ENCODE measurements at places on chromosomes 7 and 10.

DNA sequence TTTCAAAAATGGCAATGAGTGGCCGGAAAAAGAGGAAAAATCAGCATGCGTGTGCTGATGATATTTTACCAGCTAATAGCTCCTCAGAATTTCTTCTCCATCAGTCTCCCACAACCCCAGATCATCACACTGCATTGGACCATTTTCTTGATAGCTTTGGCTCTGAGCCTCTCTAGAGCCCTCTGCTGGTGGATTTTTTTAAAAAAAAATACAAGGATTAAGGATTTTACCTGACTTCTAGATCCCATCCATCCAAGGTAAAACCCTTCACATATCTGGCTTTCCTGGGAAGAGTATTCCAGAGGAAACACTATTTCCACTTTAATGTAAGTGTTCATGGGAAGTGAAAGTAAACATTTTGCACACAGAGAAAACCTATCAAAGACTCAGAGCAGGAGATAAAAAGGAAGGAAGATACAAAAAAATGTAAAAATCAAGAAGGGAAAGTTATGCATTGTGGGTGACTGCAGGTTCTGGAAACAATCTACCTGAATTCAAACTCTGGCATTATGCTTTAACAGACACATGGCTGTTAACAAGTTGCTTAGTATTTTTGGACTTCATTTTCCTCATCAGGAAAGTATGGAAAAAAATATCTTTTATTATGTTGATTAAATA lies 380.9 kb downstream of the LRRTM3 start:
- no peaks in the 10 kb centered on the region for H3K36me3 ChIP-seq
- H3K27me3 ChIP-seq, result no peaks in the 10 kb centered on the region
- H3K4me3 ChIP-seq, result no peak overlapping the region
- no peaks in the 10 kb centered on the region for H3K4me1 ChIP-seq

- peaks cover 6% of the 10 kb centered on the region for H3K27me3 ChIP-seq
- H3K4me1 ChIP-seq, result no peaks in the 10 kb centered on the region
- H3K4me3 ChIP-seq, result no peak overlapping the region
Measured at GRCh38 chr10:71045204-71045809, 156.9 kb upstream of the PCBD1 start.

DNA sequence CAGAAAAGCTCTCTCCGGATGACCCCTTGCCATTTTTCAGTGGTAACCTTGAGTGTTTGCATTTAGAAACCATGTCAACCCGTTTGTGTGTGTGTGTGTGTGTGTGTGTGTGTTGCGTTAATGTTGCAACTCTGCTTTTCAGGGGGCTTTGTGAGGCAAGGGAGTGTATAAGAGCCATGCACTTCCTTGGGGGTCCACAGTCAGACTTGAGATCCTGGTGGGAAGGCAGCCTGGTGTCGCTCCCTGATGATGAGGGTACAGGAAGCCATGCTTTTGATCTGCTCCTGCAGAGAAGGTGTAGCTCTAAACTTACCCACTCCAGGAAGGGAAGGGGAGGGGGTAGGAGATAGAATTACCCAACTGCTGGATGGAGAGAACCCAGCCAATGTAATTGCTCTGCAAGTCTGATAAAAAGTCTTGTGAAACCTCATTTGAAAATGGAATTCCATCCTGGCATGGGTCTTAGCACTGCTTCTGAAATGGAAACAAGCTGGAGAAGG lies 10.7 kb downstream of the GRK5 start:
- H3K4me3 ChIP-seq, result no peak overlapping the region
- DNase-seq, result no peak
- H3K36me3 ChIP-seq, result no peaks in the 10 kb centered on the region

DNA sequence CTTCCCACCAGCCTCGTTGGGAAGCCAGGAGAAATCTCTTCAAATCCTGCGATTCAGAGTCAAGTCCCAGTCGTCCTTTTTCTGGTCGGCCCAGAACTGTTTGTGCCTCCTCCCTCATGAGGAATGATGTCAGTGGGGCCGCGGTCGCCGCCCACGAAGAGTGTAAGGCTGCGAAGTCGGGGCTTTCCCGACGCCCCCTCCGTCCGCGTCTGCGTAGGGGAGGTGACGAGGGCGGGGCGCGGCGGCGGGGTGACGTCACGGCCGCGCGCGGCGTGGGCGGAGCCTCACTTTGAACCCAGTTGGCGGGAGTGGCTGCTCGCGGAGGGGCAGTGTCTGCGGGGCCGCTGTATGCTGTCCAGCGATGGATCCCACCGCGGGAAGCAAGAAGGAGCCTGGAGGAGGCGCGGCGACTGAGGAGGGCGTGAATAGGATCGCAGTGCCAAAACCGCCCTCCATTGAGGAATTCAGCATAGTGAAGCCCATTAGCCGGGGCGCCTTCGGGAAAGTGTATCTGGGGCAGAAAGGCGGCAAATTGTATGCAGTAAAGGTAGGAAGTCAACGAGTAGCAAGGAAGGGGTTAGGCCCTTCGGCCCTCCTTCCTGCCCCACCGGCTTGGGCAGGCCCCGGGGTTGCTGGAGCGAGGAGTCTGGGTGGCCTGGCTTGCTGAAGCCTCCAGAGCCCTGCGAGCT lies at the start of gene MASTL:
Gene MASTL (plus strand): TSS at position 287 of the 689 bp plus-strand sequence. CDS start 75 bp downstream, at position 362.
- H3K4me1 ChIP-seq, result peaks cover 11% of the 10 kb centered on the region
- H3K4me3 ChIP-seq, result peak within 1 kb of the TSS; percentile 94
- H3K27ac ChIP-seq, result peak within 1 kb of the TSS; percentile 96
- peak; percentile 42 for DNase-seq
- H3K36me3 ChIP-seq, result peaks cover 18% of the 10 kb centered on the region

- H3K36me3 ChIP-seq, result no peaks in the 10 kb centered on the region
- H3K27ac ChIP-seq, result no peak overlapping the region
- DNase-seq, result no peak
Measured at GRCh38 chr7:26127411-26127810, 24.6 kb upstream of the NFE2L3 start.

DNA sequence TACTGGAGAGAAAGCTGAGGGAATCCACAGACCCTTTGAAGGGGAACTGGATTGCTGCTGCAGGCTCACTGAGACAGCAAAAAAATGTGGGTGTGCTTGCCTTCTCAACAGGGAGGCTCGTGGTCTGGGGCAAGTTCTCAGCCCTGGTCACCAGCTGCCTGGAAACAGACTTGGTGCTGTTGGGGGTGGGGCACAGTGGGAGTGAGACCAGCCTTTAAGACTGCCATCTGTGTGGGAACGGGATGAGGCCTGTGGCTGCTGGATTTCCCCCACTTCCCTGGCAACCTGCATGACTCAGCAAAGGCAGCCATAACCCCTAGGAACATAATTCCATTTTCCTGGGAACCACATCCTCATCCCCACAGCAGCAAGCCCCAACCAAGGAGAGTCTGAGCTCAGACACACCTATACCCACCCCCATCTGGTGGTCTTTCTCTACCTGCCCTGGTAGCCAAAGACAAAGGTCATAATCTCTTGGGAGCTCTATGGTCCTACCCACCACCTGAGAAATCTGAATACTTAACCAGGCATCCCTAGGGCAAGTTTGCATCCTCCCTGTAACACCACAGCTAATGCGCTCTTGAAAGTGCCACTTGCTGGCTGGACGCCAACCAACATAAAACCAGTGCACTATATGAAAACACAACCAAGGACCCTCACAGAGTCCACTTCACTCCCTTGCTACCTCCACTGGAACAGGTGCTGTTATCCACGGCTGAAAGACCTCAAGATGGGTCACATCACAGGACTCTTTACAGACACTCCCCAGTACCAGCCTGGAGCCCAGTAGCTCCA lies 45.0 kb upstream of the TFEC start:
- no peak for DNase-seq
- H3K4me1 ChIP-seq, result no peaks in the 10 kb centered on the region

- H3K36me3 ChIP-seq, result no peaks in the 10 kb centered on the region
- no peak overlapping the region for H3K27ac ChIP-seq
- H3K27me3 ChIP-seq, result no peaks in the 10 kb centered on the region
- no peaks in the 10 kb centered on the region for H3K4me1 ChIP-seq
- no peak for DNase-seq
- H3K4me3 ChIP-seq, result no peak overlapping the region
Measured at GRCh38 chr7:81280531-81280930, 361.7 kb upstream of the SEMA3C start.

Measured in Panc1 (cell line).